Activated CD8-positive, alpha-beta memory T cell treated with anti-CD3 and anti-CD28 coated beads, Interleukin-2, amount 50 U/mL, for 48 hours (primary cell): ENCODE measurements at places on chromosomes 13 and 19.

- DNase-seq: no peak
These were observed 13.7 kb downstream of the CIB3 start for GRCh38 chr19:16159655-16160054.

GRCh38 chr13:106523576-106523975, 11.9 kb downstream of the EFNB2 start:
- no peak for DNase-seq

GRCh38 chr19:12784871-12785430, 6.3 kb upstream of the JUNB start:
- peak; percentile 66 for DNase-seq

DNA sequence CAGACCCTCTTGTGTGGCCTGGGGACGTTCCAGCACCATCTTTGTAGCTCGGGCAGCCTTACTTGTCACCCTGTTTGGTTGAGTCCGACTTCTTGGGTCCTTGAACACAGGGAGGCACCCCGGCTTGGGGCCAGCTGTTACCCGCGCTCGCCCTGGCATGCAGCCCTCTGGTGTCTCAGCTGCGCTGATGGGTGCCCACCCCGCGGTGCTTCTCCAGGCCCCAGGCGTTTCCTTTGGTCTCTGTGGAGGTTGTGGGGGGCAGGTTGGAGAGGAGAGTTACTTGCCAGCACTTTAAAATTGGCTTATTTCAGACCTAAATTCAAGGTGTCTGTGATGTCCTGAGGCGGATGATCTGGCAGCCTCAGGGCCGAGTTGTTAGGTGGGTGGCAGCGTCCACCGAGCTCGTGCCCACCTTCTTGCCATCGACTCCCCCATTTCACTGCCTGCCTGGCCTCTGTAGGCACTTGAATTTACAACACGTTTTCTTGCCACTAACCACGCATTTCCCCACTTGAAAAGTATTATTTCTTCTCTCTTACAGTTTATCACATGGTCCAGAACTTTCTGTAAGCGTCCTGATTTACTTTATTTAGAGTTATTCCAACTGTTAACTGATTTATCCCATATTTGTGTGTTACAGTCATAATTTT, 16.9 kb downstream of the UBAC2 start:
- DNase-seq: peak; percentile 72

DNA sequence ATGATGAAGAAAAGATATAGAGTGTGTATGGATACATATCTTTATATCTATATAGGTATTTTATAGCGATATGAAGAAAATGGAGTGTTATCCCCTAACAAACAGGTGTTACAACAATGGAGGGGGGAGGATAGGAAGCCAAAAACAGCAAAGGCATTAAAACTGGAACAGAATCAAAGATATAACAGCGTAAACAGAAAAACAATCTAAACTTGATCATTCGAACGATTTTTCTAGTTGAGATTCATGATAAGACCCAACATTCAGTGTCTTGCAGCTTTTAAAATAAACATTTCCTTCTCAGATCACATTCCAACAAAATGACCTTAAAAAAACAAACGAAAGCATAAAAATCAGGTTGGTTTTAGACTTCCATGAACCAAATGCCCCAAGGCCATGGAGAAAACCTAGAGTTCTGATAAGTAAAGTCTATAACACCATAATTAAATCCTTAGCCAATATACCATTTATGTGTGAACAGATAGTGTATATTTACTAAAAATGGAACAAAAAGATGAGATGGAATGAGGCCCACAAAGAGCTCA, 55.7 kb downstream of the CAB39L start:
- DNase-seq: no peak

- DNase-seq: no peak
These were observed 71.4 kb downstream of the SLC15A1 start for GRCh38 chr13:98681049-98681448.

- DNase-seq: no peak
These were observed at the start of gene ARID3A for GRCh38 chr19:925526-926322. TSS of gene ARID3A (plus strand) at chr19:926035. CDS start at chr19:929529, 3,494 bp downstream.

- DNase-seq: no peak
These were observed 572.7 kb downstream of the FGF9 start for GRCh38 chr13:22243469-22244163.

DNA sequence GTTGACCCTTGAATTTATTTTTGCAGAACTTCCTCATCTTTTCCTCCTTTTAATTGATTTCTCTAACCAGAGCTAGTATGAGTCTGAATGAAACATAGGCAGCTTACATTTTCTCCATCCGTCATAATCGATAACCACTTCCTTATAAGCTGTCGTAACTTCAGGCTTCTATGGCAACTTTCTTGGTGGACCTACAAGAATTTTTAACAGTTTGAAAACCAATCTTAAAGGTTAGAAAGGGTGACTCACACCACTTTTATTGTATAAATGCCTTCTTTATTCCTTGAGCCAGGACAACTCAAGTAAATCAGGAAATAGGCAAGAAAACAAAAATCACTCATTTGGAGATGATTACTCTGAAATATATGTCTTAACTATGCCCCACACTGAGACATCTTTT, 105.7 kb upstream of the KL start:
- DNase-seq: no peak
